GM23338 (cell line): ENCODE measurements at places on chromosomes 13 and 19. TPM values are rescaled to one million over a fixed set of nuclear protein-coding genes. Genes with fewer than 3 reads are reported as not detected.

The CCL25 gene
- 0.73 and 0.97 TPM in 2 replicates for polyA plus RNA-seq

The GARIN5A gene
- 24.2 and 25.0 TPM in 2 replicates for polyA plus RNA-seq

The BCL2L12 gene
- 102 and 114 TPM in 2 replicates for polyA plus RNA-seq

The TEX26 gene
- not detected in 2 replicates for polyA plus RNA-seq

The C19orf38 gene
- 0.43 and 0.45 TPM in 2 replicates for polyA plus RNA-seq

The IZUMO2 gene
- polyA plus RNA-seq, result 5.0 and 6.2 TPM in 2 replicates

The ZNF525 gene
- polyA plus RNA-seq, result 29.5 and 39.3 TPM in 2 replicates

The APOC4 gene
- not detected in 2 replicates for polyA plus RNA-seq

The BABAM1 gene
- polyA plus RNA-seq, result 88.7 and 95.0 TPM in 2 replicates
